ENCODE measurements at places on chromosomes 1 and 21.

- no peak for DNase-seq
Observed at GRCh38 chr1:64757213-64757612, 12.3 kb downstream of the RAVER2 start.

- no peak for DNase-seq
Observed at GRCh38 chr1:12469493-12469892, 148.5 kb downstream of the DHRS3 start.

GRCh38 chr1:224689374-224689773 is 73.3 kb downstream of the CNIH3 start:
- no peak for DNase-seq

GRCh38 chr1:52473039-52473438 is 68.6 kb downstream of the PRPF38A start:
- no peak for DNase-seq

GRCh38 chr1:206583707-206584648 is 28.3 kb downstream of the EIF2D start:
- DNase-seq = peak; percentile 85

GRCh38 chr21:45137612-45137937 is 63.2 kb downstream of the ADARB1 start:
- DNase-seq = no peak

DNA sequence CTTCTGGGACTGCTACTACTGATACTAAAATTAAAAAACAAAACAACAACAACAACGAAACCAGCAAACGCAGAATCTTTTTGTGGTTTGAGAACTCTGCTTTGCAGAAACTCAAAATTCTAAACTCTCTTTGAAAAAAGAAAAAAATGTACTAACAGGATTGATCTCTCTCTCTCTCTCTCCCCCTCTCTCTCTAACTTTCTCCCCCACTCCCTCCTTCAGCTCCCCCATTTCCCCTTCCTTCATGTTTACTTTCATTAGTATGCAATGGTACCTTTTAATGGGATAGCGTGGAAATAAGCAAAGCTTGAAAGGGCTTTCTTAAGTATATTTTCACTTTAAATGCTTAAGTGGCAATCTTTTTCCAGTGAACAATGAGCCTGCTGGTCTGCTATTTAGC is 562.6 kb upstream of the ADGRL2 start:
- no peak for DNase-seq

GRCh38 chr1:29991025-29991424 is 732.4 kb downstream of the MATN1 start:
- DNase-seq = no peak

DNA sequence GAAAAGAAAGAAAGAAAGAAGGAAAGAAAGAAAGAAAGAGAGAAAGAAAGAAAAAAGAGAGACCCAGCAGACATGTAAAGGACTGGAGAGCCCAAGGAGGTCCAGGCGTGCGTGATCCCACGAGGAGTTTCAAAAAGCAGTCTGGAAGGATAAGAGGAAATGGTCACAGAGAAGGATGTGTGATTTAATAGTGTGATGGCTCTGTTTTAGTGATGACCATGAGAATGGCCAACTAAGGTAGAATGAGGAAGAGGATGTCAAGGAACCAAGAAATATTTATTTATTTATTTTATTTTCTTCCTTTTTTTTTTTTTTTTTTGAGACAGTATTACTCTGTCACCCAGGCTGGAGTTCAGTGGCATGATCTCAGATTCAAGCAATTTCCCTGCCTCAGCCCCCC is 25.5 kb downstream of the PTGS2 start:
- DNase-seq = no peak

All from stimulated activated CD4-positive, alpha-beta T cell treated with anti-CD3 and anti-CD28 coated beads, Interleukin-12 subunit alpha, Interleukin-12 subunit beta, amount 100 ng/mL, for 4 hours (primary cell).